Foreskin keratinocyte (primary cell): ENCODE measurements at places on chromosomes 2 and 18. TPM values are rescaled to one million over a fixed set of nuclear protein-coding genes. Genes with fewer than 3 reads are reported as not detected.

The AQP12A gene
- not detected in 2 replicates for total RNA-seq

The KLHL41 gene
- 0.17 and 0.18 TPM in 2 replicates for total RNA-seq

The CLEC4F gene
- not detected in 2 replicates for total RNA-seq

The PLA2R1 gene
- 9.9 and 10.8 TPM in 2 replicates for total RNA-seq

The SYT4 gene
- not detected in 2 replicates for total RNA-seq

The G6PC2 gene
- not detected in 2 replicates for total RNA-seq

The BUB1 gene
- total RNA-seq, result 45.3 and 55.9 TPM in 2 replicates

The HOXD9 gene
- total RNA-seq, result 0.14 and 0.37 TPM in 2 replicates

The INHBB gene
- total RNA-seq, result not detected in 2 replicates

The YWHAQ gene
- 376 and 422 TPM in 2 replicates for total RNA-seq

The MBP gene
- total RNA-seq, result 24.7 and 26.6 TPM in 2 replicates

The UGT1A10 gene
- not detected in 2 replicates for total RNA-seq

The STAT4 gene
- total RNA-seq, result 0.46 and 0.71 TPM in 2 replicates

The SERPINB11 gene
- not detected in 2 replicates for total RNA-seq

The CHRND gene
- total RNA-seq, result not detected in 2 replicates

The WDPCP gene
- 3.4 and 3.7 TPM in 2 replicates for total RNA-seq

The ANKRD29 gene
- 5.6 and 7.7 TPM in 2 replicates for total RNA-seq

The ALPP gene
- total RNA-seq, result not detected in 2 replicates

The MAP3K19 gene
- not detected in 2 replicates for total RNA-seq

The CPS1 gene
- 18.5 and 19.2 TPM in 2 replicates for total RNA-seq

The CCDC150 gene
- total RNA-seq, result 5.5 and 6.9 TPM in 2 replicates

The SOWAHC gene
- 30.8 and 31.2 TPM in 2 replicates for total RNA-seq

The COLEC11 gene
- total RNA-seq, result not detected in 2 replicates

The PIGN gene
- 22.4 and 23.0 TPM in 2 replicates for total RNA-seq

The CROCC2 gene
- total RNA-seq, result not detected in 2 replicates

The OTOF gene
- total RNA-seq, result not detected in 2 replicates

The RUFY4 gene
- not detected in 2 replicates for total RNA-seq

The HOXD10 gene
- total RNA-seq, result not detected in 2 replicates

The ZEB2 gene
- total RNA-seq, result 0.03 and 0.11 TPM in 2 replicates

The PGAP1 gene
- 7.6 and 9.0 TPM in 2 replicates for total RNA-seq

The TPGS2 gene
- 113 and 118 TPM in 2 replicates for total RNA-seq

The DCDC2C gene
- total RNA-seq, result not detected in 2 replicates

The PAIP2B gene
- 0.75 and 0.99 TPM in 2 replicates for total RNA-seq

The GTF2A1L gene
- total RNA-seq, result not detected in 2 replicates

The DNAH7 gene
- total RNA-seq, result 0.07 and 0.31 TPM in 2 replicates

The SLC1A4 gene
- total RNA-seq, result 1.0 and 20.2 TPM in 2 replicates

The EVX2 gene
- total RNA-seq, result not detected in 2 replicates

The ABCB11 gene
- not detected in 2 replicates for total RNA-seq

The PNKD gene
- total RNA-seq, result 40.9 and 43.5 TPM in 2 replicates

The SERPINB5 gene
- 282 and 314 TPM in 2 replicates for total RNA-seq
